Stimulated activated naive CD8-positive, alpha-beta T cell treated with anti-CD3 and anti-CD28 coated beads, Interleukin-15, Interleukin-2, amounts not matched to agents 100 U/mL and 50 U/mL, for 24 hours (primary cell): ENCODE measurements at places on chromosomes 7 and 10.

GRCh38 chr7:44990109-44991023, 9.6 kb upstream of the CCM2 start:
- DNase-seq, result no peak

- DNase-seq, result no peak
Observed at GRCh38 chr7:93823621-93824020, 66.9 kb downstream of the TFPI2 start.

- no peak for DNase-seq
Observed at GRCh38 chr7:124655990-124656389, 109.6 kb downstream of the GPR37 start.

GRCh38 chr10:71010730-71011129, 122.4 kb upstream of the PCBD1 start:
- no peak for DNase-seq

GRCh38 chr10:23965880-23966279, 243.1 kb upstream of the KIAA1217 start:
- no peak for DNase-seq

DNA sequence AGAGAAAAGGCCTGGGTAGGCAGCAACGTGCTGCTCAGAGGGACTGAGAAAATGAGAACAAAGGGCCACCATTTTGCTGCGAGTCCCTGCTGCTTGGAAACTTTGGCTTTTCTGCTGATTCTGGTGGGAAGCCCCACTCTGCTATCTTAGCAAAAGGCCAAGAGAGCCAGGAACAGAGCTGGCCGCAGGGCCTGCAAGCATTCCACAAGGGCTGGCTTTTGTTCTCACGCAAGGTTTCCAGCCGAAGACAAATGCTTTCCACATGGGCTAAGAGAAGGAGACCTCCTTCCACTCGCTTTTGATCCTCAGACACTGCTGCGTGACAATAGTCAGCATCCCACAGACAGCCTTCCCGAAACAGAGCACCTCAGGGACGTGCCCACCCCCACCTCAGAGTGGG, 163.1 kb downstream of the ARHGAP12 start:
- no peak for DNase-seq

- DNase-seq, result no peak
Observed at GRCh38 chr10:125118011-125118611, 42.3 kb downstream of the CTBP2 start.

- DNase-seq, result no peak
Observed at GRCh38 chr10:7380704-7381241, 30.1 kb downstream of the SFMBT2 start.

GRCh38 chr7:2022737-2023250, 210.0 kb downstream of the MAD1L1 start:
- no peak for DNase-seq

- DNase-seq, result no peak
Observed at GRCh38 chr7:30915005-30915601, 3.5 kb downstream of the AQP1 start.

DNA sequence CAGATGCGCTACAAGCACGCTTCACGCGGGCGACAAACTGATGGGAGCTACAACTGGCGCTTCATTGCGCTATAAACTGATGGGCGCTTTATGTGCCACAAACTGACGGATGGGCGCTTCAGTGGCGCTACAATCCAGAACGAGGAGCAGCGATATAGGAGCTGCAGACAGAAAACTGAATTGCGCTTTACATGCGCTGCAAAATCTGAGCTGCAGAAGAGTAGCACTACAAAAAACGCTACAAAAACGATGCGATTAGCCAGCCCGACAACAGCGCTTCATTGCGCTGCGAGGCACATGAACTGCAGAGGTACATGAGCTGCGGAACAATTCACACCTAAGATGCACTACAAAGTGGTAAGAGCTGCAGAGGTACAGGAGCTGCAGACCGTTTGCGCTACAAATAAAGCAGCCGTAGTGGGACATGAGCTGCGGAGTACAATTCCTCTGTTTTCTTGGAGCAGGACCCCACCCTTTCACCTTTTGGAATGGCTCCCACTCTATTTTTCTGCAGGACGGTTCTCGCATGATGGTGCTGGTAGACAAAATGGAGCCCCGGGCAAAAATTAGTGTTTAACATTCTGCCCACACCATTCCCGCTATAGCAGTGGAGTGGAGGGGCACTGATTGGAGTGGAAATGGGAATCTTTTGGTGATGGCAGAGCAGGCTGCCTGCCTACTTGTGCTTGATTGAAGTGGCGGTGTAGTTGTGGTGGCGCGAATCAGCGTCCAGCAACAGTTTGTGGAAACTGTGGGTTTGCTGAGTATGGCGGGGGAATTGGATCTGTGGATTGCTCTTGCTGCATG, 1.2 kb upstream of the SGCE start:
- DNase-seq, result peak; percentile 9

DNA sequence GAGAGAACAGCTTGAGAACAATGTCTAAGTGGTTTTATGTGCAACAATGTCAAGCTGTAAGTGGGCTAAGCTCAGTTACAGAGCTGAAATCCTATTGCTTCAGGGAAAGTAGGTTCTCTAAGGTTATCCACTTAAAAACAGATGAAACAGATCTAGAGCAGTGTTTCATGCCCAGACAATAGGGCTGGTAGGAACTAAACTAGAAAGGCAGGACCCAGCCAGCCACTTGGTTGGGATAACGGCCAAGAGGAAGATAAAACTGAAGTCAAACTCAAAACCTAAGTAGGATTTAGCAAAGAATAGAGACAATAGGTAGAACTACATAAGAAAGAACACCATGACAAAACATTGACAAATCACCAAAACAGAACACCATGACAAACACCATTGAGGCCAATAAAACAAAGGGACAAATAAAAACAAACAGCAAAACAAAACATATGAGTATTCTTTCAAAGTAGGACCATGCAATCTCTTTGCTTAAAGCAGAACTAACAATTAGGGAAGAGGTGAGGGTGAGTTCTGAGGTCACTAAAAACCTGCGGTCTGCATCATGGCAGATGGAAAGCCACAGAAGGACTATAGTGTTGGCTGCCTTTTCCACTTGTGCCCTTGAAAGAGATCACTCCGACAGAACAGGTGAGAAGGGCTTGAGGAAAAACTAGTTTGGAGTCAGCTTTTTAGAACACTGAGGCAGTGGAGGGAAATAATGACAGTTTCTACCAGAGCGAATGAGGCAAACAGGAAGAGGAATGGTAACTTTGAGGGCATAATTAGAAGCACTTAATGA, 81.0 kb downstream of the HGF start:
- DNase-seq, result no peak

- no peak for DNase-seq
Observed at GRCh38 chr10:109919220-109919619, 4.1 kb downstream of the XPNPEP1 start.

GRCh38 chr7:73831834-73832651, 1.2 kb downstream of the CLDN4 start:
- no peak for DNase-seq

DNA sequence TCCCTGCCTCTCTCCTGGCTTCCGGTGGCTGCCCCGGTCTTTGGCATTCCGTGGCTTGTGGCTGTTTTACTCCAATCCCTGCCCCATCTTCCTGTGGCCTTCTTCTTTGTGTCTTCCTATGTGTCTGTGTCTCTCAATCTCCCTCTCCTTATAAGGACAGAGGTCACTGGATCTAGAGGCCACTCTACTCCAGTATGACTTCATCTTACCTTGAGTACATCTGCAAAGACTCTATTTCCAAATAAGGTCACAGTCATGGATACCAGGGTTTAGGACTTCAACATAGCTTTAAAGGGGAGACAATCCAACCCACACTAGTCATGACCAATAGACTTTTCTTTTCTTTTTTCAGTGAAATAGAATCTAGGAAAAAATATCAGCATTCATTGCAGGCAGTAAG, 153.3 kb upstream of the INSYN2A start:
- no peak for DNase-seq

- peak; percentile 68 for DNase-seq
Observed at GRCh38 chr7:2405601-2406345, 2.4 kb downstream of the CHST12 start.

GRCh38 chr7:144391014-144391413, 12.5 kb downstream of the NOBOX start:
- DNase-seq, result no peak

DNA sequence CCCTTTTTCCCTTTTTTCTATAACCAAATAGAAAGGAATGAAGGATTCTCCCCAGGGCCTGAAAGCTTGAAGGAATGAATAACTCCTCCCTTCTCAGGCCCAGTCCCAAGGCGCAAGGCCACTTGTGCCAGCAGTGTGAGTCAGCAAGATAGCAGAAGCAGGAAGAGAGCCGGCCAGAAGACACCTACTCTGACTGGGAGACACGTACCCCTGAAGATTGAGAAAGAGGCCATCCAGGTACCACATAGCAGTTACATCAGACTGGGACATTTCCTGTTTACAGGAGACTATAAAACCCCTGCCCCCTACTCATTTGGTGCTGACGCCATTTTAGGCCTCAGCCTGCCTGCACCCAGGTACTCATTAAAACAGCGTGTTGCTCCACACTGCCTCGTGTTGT, 65.5 kb downstream of the LRRC17 start:
- DNase-seq, result no peak

DNA sequence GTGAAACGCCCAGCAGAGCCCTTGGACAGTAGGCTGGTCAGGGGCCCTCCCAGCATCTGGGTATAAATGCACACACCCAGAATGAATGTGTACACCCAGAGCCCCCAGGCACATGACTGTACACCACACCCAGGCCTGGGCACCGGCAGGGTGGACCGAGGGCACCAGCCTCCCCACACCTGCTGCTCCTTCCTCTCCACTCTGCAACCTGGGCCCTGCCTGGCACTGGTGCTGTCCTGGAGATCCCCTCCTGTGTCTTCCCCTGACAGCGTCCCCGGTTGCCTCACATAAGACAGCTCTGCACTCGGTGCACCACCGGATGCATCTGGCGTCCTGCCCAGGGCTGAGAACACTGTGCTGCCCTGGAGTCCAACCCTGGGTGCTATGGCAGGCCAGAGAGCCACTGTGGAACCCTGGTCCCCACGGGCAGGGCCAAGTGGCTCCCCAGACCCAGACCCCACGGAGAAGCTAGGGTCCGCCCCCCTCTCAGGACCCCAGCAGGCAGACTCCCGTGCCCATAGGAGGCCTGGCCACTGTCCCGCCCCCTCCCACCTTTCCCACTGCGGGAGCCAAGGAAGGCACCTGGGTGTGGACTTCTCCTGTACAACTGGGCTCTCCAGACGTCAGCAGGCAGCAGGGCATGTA, 6.6 kb downstream of the RASGEF1A start:
- DNase-seq, result no peak

DNA sequence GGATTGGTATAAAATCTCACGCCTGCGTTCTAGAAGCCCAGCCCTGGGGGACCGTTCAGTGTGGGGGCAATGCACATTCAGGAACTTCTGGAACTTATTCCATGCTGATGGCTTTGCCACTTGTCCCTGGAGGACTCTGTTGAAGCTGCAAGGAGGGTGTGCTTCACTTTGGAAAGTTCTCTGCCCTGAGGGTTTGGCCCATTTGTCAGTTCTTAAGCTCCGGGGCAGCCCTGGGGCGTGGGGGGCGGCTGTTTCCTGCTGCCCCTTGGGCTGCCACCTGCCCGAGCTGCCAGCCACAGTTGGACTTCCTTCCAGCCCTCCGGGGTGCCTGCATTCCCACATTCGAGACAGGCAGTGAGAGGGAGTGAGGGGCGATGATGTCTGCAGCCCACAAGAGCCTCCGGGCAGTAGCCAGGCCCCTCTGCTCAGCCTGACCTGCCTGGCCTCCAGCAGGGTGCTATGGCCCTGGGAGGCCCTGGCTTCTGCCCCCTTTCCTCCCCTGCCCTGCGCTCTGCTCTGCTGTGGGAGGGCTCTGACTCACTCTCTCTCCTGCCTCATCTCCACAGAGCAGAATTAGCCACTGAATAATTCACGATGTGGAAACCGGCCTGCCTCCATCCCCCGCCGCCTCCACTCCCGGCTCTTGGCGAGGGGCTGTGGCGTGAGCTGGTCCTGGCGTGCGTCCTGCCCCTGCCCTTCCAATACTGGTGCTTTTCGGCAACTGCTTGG, 1.9 kb downstream of the TTYH3 start:
- peak; percentile 65 for DNase-seq

GRCh38 chr10:34956756-34957155, 133.4 kb downstream of the CUL2 start:
- DNase-seq, result no peak

DNA sequence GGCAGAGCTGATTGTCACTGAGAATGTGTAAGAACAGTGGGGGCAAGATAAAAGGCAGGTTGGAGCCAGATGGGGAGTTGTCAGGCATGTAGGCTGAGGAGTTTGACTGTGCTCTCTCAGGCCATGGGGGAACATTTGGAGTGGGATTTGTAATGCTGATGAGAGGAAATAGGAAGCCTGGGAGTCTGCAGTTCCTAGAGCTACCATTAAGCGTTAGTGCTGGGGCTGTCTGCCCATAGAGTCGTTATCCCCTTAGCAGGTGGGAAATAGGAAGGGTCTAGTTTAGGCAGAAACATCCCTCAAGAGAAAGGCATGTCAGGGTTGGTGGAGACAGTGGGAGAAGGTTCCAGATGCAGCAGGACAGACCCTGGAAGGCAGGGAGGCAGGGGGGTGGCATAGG, 75.5 kb downstream of the RPS24 start:
- no peak for DNase-seq

GRCh38 chr10:58143944-58144343, 123.8 kb downstream of the IPMK start:
- no peak for DNase-seq

- DNase-seq, result no peak
Observed at GRCh38 chr10:22111260-22111659, 106.6 kb downstream of the EBLN1 start.

- peak; percentile 74 for DNase-seq
Observed at GRCh38 chr7:76358011-76358480, 745 bp downstream of the YWHAG start.

- DNase-seq, result no peak
Observed at GRCh38 chr7:137417464-137417863, 73.9 kb upstream of the PTN start.

- no peak for DNase-seq
Observed at GRCh38 chr10:125473143-125473793, 209.7 kb downstream of the TEX36 start.

- no peak for DNase-seq
Observed at GRCh38 chr10:119190954-119191785, 12.6 kb upstream of the PRDX3 start.

DNA sequence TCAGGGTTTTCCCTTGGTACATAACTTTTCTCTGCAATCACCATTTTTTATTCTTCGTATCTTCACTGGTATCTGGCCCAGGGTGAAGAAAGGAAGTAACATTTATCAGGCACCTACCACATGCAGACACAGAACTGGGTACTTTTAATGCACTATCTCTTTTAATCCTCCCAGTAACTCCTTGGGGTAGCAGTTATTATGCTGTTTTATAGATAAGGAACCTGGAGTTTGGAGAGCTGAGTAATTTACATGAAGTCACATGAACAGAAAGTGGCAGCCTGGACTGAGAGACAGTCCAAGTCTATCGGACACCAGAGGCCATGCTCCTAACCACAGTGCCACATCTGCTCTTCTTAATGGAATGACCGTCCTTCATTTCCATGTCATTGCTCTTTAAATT, 117.1 kb upstream of the PODXL start:
- no peak for DNase-seq
